ENCODE measurements at places on chromosomes 7 and 10.

DNA sequence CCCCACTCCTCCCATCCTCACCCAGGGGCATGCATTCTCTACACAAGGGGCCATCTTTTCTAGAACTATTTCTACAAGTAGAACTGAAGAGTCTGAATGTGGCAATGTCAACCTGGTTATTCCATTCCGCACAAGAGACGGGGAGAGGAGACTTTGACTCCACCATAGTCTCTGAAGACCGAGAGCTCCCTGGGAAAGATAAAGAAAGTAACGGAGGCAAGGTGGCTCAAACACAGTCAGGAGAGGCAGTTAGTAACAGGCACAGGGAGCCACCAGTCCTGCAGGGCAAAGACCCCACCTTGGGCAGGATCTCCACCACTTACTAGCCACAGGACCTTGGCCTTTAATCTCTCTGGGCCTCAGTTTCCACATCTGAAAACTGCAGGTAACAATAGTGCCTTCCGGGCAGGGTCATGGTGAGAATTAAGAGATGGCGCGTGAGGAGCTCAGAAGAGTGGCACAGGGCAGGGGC lies 100.3 kb downstream of the TNS3 start:
- no peak for DNase-seq

DNA sequence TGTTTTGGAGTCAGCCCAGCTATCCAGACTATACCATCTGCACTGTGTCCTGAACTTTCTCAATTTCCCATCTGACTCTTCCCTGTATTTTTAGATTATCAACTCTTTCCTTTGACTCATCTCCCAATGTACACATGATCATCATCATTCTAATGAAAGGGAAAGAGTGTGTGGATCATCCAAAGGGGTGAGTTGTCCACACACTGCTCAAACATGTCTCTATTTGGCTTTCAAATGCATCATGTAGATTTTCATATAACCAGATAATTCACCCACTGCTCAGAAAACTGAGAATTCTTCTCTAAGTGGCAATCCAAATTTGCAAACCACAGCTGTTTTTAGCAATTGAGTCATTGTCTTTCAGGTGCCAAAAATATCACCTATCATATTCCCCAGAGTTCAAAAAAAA lies 190.2 kb upstream of the HPS1 start:
- no peak for DNase-seq

DNA sequence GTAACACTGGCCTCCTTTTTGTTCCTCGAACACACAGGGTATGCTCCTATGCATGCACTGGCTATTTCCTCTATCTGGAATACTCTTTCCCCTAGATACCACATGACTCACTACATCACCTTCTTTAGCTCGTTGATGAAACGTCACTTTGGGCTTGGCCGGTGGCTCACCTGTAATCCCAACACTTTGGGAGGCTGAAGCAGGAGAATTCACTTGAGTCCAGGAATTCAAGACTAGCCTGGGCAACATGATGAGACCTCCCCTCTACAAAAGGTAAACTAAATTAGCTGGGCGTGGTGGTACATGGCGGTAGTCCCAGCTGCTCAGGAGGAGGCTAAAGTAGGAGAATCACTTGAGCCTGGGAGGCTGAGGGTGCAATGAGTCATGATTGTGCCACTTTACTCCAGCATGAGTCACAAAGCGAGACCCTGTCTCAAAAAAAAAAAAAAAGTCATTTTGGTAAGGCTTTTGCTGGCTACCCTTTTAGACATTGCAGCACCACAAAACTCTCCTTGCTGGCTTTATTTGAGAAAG lies 14.5 kb downstream of the ANKIB1 start:
- no peak for DNase-seq

DNA sequence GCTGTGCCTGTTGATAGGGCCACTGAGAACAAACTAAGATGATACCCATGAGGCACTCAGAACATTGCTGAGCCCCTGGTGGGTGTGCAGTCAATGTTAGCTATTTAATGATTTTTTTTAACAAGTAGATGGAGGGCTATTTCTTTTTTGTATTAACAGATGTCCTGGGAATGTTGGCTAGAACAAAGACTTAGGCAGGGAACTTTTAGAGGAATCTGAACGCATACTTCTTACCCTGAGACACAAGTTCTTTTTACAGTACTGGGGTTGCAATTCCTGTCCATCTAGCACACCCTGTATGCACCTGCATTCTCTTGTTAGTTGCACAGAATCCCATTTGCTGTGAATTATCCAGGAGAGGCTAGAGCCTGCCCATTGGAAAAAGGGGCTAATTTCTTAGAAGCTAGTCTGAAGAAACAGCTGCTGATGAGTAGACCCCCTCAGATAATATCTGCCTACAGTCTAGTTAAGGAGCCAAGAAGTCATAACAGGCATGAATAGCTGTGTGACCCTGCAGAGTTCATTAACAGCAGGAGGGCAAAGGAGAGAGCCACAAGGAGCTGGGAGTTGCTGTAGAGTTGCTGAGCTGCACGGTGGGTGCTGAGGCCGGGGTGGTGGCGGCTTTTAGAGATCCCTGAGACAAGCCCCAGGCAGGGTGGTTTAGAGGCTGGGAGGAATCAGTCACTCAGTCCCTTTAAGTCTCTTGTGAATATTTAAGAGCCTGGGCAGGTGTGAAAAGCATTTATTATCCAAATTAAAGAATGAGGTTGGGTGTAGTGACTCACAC lies 103.7 kb upstream of the FZD8 start:
- no peak for DNase-seq

DNA sequence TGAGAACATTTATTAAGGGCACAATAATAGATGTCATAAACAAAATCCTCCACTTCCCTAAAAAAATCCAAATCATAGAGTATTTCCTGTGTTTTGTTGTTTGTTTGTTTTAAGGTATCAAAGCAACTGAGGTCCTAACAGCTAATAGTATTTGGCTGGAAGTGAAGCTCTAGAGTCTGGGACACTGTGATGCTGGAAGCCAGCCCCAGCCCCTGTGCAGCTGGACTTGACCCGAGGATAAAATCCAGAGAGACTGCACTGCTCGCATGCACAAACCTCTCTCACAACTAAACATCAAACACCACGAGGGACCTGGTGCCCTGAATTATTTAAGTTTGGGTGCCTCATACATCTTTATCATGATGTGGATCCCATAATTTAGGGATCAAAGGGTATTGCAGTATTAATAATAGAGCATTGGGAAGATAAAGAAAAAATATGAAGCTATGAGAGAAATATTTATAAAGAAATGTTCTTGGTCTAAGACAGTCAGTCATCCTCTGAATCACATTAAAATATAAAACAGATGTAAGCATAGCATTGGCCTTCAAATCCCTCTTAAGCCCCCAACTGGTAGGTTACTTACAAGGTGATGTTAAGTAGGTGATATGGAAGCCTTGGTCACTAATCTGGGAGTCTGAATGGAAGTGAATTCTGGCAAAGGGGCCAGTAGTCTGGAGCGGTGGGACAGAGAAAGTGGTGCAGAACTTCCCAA lies 44.4 kb downstream of the CUBN start:
- DNase-seq, result peak; percentile 63

DNA sequence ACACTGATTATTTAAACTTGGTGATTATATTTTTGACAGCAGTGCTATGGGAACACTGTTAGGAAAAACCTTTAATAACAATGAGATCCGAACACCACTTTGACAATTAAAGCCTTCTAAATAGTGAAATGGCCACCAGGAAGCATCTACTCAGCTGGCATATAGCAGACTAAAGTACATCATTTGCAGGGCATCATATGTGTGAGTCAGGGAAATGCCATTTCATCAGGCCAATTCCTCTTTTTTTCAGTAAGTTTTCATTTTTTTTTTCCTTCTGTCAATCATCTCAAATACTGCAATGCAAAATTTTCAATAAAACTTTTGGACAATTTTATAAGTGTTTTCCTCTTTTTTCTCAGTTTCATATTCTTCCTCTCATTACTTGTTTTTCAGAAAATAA lies 521.4 kb upstream of the SEMA3D start:
- no peak for DNase-seq

GRCh38 chr7:13724977-13725566 lies 264.4 kb downstream of the ETV1 start:
- DNase-seq, result no peak

GRCh38 chr10:62728479-62728878 lies 76.0 kb upstream of the ADO start:
- DNase-seq, result no peak

- no peak for DNase-seq
Observed at GRCh38 chr7:70421319-70421718, 710.6 kb upstream of the GALNT17 start.

DNA sequence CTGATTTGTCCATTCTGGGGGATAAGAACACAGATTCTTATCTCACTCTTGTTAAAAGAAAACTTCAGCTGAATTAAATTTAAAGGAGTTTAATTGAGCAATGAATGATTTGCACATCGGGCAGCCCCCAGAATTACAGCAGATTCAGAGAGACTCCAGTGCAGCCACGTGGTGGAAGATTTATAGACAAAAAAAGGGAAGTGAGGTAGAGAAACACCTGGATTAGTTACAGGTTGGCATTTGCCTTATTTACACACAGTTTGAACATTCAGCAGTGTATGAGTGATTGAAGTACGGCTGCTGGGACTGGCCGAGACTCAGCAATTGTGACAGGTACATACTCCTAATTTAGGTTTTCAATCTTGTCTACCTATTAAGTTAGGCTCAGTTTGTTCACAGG lies 46.5 kb upstream of the FAM20C start:
- no peak for DNase-seq

- peak; percentile 48 for DNase-seq
Observed at GRCh38 chr10:3260066-3260834, 87.7 kb upstream of the PITRM1 start.

DNA sequence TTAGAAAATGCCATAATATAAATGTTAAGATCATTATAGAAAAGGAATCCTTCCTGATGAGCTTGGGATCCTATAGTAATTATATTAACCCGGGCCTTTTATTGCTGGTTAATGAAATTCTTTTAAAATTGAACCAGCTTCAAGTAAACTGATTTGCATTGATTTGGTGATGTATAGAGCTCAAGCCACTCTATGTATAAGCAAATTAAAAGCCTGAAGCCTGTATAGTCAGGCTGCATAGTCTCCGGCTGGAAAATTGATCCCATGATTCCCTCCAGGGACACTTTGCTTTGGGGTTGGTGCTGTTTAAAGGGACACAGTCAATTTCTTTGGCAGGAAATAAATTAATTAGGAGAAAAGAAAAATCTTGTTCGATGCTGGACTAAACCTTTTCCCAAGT lies 199.1 kb downstream of the HERPUD2 start:
- DNase-seq, result no peak

DNA sequence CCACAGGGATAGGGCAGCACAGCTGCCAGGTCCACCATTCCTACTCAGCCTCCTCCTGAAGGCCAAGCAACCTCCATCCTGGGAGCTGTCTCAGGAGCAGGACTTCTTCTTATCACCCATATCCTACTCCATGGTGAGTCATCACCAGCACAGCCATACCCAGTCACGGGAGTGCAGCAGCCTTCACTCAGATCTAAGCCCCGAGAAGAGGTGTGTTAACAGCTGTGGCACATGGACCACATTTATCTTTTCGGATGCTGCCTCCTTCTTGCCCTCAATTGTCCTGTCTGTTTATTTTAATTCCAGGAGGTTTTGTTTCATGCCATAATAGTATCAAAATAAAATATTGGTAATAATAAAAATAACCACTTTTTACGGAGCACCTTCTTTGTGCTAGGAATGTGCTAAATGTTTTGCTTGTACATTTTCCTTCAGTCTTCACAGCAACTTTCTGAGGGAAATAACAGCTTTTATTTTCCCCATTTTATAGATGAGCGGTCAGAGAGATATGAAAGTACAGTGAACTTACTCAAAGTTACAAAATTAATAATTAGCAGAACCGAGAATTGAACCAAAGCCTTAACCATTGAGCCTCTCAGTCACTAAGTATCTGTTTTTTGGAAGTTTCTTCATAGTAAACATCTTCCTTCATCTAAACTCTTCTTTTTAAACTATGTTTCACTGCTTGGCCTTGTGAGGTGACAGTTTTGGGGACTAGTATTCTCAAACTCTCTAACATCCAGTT lies 2.5 kb upstream of the KEL start:
- DNase-seq, result no peak

- DNase-seq, result no peak
Observed at GRCh38 chr7:36661135-36661840, 63.0 kb downstream of the AOAH start.

DNA sequence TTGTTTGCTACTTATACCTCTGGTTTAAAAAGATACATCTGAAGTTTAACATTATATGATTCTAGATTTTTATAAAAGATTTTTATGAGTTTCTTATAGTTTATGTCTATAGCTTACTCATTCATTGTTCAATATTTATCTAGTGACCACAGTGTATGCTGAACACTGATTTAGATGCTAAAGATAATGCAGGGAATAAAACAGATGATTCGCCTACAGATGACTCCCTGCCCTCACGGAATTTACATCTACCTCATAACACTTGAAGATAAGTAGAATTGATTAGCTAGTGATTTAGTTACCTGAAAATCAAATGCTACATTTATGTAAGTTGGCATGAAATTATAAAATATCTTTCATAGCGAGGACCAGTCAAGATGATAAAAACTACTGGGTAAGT lies 105.8 kb downstream of the HIPK2 start:
- no peak for DNase-seq

DNA sequence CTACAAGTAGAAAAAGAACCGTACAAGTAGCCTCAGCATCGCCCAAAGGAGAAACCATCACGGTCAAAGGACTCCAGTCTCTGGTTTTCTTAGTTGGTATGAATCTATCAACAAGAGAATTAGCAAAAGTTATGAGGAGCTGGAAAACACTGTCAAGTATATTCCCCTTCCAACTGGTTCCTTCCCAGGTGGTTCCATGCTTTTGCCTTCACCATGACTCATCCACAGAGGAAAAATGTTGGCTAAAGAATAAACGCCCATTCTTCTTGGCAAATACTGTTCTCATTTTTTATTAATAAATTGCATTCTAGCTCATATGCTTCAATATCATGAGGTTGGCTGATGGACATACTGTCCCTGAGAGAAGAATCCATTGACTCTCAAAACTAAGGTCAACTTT lies 6.4 kb downstream of the ELMO1 start:
- DNase-seq, result no peak

DNA sequence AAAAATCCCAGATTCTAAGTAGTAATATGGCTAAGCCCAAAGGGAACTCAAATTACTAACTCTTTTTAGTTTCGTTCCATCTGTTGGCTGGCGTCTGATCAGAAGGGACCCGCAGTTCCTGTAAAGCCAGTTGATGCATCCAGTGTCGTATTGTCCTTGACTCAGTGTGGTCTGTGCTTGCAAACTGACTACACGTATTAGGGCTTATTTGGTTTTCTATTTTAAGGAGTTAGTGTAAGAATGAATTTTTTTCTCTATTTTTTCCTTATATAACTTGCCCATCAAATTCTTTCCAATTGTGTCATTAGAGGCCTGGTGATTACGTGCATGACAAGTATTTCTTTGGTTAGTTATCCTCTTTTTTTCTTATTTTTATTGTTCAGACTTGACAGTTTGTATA lies 9.7 kb downstream of the ABCA13 start:
- DNase-seq, result no peak

- no peak for DNase-seq
Observed at GRCh38 chr7:147640821-147641220, 949.7 kb upstream of the C7orf33 start.

DNA sequence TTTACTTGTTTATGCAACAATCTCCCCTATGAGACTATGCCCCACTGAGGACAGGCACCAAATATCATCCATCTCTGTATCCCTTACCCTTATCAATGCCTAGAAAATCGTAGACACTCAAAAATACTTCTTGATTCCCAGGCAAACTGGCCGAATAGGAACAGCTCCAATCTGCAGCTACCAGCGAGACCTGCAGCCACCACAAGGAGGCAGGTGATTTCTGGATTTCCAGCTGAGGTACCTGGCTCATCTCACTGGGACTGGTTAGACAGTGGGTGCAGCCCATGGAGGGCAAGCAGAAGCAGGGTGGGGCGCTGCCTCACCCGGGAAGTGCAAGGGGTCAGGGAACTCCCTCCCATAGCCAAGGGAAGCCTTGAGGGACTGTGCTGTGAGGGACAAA lies 10.8 kb upstream of the PPP1R3C start:
- peak; percentile 15 for DNase-seq

Data from dermis microvascular lymphatic vessel endothelial cell (primary cell).